ENCODE measurements at places on chromosomes 12 and 14.

DNA sequence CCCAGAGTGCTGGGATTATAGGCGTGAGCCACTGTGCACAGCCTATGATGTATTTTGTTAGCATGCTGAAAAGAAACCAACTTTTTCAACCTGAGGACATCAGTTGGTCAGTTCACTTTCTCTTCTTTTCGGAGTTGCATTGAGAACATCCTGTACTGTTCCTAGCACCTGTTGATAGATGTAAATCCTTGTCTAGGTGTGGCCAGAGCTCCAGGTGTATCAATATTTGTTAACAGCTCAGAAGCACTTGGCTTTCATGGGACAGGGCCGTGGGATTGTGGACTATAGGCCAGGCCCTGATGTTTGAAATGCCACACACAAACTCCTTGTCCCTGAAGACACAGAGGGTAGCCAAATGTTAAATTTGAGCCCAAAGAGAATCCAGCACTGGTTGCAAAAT, 14.9 kb downstream of the HCAR2 start:
- DNase-seq, result no peak

GRCh38 chr12:106418970-106419369, 61.4 kb downstream of the POLR3B start:
- no peak for DNase-seq

GRCh38 chr14:100552524-100553125, 34.6 kb downstream of the BEGAIN start:
- DNase-seq, result no peak

- no peak for DNase-seq
These were observed 967.8 kb downstream of the TMEM121 start for GRCh38 chr14:106493962-106494823.

DNA sequence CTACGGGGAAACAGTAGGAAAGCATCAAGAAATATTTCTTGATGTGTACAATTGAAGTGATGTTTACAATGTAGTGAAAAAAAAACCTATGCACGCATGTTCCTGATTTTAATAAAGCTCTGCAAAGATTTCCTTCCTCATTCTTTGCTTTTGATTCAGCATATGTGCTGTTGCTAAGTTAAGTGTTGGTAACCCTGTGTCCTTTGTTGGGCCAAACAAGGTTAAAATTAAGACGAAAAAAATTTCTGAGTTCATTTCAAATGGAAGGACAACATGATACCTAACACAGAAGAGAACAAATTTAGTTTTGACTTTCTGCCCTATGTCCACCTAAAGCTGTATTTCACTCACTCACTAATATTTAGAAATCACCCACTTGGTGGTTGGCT, 62.8 kb downstream of the PPP2R5C start:
- no peak for DNase-seq

GRCh38 chr12:47111854-47112253, 32.1 kb upstream of the AMIGO2 start:
- DNase-seq, result no peak

- DNase-seq, result no peak
These were observed 7.6 kb upstream of the LRTM2 start for GRCh38 chr12:1812650-1813302.

GRCh38 chr12:180445-180844, 33.5 kb downstream of the SLC6A12 start:
- no peak for DNase-seq

GRCh38 chr12:31967539-31967938, 8.3 kb downstream of the RESF1 start:
- DNase-seq, result no peak

DNA sequence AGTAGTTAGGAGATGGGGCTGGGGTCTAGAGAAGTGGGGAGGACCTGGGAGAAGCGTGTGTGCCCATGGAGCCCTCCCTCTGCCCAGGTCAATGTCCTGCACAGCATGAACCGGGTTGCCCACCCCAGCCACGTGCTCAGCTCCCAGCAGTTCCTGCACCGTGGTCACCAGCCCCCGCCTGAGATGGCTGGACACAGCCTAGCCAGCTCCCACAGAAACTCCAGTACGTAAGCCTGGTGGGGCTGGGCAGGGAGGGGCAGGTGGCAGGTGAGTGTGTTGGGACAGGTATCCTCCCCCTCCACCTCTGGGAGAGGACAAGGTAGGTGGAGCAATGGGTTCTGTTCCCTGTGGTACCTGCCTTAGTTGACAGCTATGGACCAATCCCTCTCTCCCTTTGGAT, 20.7 kb downstream of the CLSTN3 start:
- no peak for DNase-seq
